Adipose tissue (tissue), 3 donors: ENCODE measurements at places on chromosomes 12 and 14. TPM values are rescaled to one million over a fixed set of nuclear protein-coding genes. Genes with fewer than 3 reads are reported as not detected.

LIN7A gene
- 1.0 TPM for polyA plus RNA-seq

A2ML1 gene
- not detected for polyA plus RNA-seq

TDRD9 gene
- polyA plus RNA-seq: 1.3 TPM

BCL11B gene
- 0.13 TPM for polyA plus RNA-seq

DPF3 gene
- 0.41 TPM for polyA plus RNA-seq

ERP29 gene
- 96.6 TPM for polyA plus RNA-seq

INHBC gene
- polyA plus RNA-seq: 0.03 TPM
